ENCODE measurements at places on chromosomes 2 and 18.

GRCh38 chr2:86420913-86421312 is 20.3 kb upstream of the KDM3A start:
- no peak for DNase-seq

DNA sequence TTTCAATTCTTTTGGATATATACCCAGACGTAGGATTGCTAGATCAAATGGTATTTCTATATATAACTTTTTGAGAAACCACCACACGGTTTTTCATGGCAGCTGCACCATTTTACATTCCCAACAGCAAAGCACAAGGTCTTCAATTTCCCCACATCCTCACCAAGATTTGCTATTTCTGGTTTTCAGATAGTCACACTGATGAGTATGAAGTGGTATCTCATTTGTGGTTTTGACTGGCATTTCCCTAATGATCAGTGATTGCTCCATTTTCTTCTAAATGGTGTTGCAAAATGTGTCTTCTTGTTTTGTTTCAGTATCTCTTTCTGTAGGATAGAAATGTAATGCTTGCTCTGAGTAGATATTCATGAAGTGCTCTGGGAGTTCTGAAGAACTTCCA is 52.0 kb downstream of the ANKRD44 start:
- DNase-seq, result no peak

DNA sequence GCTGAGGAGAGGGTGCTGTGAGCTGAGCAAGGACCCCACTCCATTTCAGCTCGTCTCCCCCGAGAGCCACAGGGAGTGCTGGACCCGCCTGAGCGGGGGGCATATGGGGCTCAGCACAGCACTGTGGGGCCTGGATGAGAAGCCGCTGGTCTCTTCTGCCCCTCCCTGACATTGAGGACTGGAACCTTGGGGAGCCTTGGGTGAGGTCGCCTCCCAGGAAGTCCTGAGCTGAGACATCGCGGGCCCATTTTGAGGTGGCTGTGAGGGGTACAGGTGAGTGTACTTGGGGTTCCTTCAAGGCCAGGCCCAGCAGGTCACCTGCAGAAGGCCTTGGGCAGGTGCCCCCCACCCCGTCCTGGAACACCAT is 3.1 kb upstream of the AQP12A start:
- no peak for DNase-seq

- DNase-seq, result no peak
Observed at GRCh38 chr2:219406861-219407230, 11.3 kb upstream of the DES start.

DNA sequence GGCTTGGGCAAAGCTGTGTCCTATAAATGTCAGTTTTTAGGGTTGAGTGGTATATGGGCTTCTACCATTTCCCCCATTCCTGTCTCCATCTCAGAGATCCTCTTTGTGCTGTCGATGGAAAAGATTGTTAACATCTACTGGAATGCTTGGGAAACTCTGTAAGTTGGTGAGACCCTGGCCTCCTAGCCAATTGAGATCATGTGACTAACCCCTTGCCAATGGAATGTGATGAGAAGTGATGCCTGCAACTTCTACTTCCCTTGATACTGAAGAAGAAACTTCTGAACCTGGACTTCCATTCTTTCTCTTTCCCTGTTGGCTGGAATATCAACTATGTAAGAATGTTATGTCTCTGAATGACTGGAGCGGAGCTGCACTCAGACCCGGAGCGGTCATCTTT is 14.5 kb downstream of the SLC39A10 start:
- no peak for DNase-seq
